ENCODE measurements at places on chromosomes 3 and 15. TPM values are rescaled to one million over a fixed set of nuclear protein-coding genes. Genes with fewer than 3 reads are reported as not detected.

The WDR5B gene
- 6.3 TPM for total RNA-seq

The CCNL1 gene
- total RNA-seq = 514 TPM

The EBLN2 gene
- total RNA-seq = 2.7 TPM

The LRRC3B gene
- 2.5 TPM for total RNA-seq

The NEK10 gene
- 1.6 TPM for total RNA-seq

The TMEM158 gene
- 2.0 TPM for total RNA-seq

The SERPINI2 gene
- 8.8 TPM for total RNA-seq

The TRA2B gene
- total RNA-seq = 117 TPM

The FBXL2 gene
- 9.5 TPM for total RNA-seq

The CCDC54 gene
- total RNA-seq = not detected

The IMPG2 gene
- total RNA-seq = 0.38 TPM

The GOLGA8S gene
- total RNA-seq = 0.68 TPM

The SLC24A5 gene
- not detected for total RNA-seq

The CHST13 gene
- total RNA-seq = not detected

The MTMR10 gene
- 35.8 TPM for total RNA-seq

- H3K4me1 ChIP-seq = no peaks in the 10 kb centered on the region
- no peaks in the 10 kb centered on the region for H3K27me3 ChIP-seq
- no peak overlapping the region for H3K27ac ChIP-seq
- no peaks in the 10 kb centered on the region for H3K36me3 ChIP-seq
These were observed 144.2 kb upstream of the SNTN start for GRCh38 chr3:63508305-63508704.

- no peak for DNase-seq
- H3K36me3 ChIP-seq = no peaks in the 10 kb centered on the region
- no peaks in the 10 kb centered on the region for H3K27me3 ChIP-seq
- H3K4me1 ChIP-seq = no peaks in the 10 kb centered on the region
- no peak overlapping the region for H3K27ac ChIP-seq
- H3K4me3 ChIP-seq = no peak overlapping the region
These were observed 9.3 kb upstream of the TMEM158 start for GRCh38 chr3:45235409-45235808.

- no peaks in the 10 kb centered on the region for H3K36me3 ChIP-seq
- H3K27ac ChIP-seq = no peak overlapping the region
- no peaks in the 10 kb centered on the region for H3K4me1 ChIP-seq
- no peak for DNase-seq
- no peak overlapping the region for H3K4me3 ChIP-seq
These were observed 17.3 kb downstream of the CHST14 start for GRCh38 chr15:40487816-40488682.

DNA sequence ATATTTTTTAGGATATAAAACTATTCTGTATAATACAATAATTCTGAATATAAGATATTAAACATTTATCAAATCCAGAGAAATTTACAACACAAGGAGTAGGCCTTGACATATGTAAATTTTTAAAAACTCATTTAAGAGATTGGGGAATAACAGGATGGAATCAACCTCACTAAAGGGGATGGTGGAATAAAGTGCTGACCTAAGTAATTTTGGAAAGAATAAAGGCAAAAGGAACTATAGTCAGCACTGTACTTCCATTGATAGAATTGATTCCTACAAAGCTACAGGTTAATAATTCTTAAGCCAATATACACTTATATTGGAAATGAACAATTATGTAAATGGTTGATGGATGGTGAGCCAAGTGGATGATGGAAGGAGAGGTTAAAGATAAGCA, 549.3 kb downstream of the TBL1XR1 start:
- H3K36me3 ChIP-seq = no peaks in the 10 kb centered on the region
- H3K27ac ChIP-seq = no peak overlapping the region
- H3K4me1 ChIP-seq = no peaks in the 10 kb centered on the region
- H3K4me3 ChIP-seq = no peak overlapping the region

- no peaks in the 10 kb centered on the region for H3K36me3 ChIP-seq
- H3K4me1 ChIP-seq = no peaks in the 10 kb centered on the region
- H3K27ac ChIP-seq = no peak overlapping the region
- DNase-seq = no peak
These were observed 137.7 kb upstream of the RASGRP1 start for GRCh38 chr15:38702178-38702912.

DNA sequence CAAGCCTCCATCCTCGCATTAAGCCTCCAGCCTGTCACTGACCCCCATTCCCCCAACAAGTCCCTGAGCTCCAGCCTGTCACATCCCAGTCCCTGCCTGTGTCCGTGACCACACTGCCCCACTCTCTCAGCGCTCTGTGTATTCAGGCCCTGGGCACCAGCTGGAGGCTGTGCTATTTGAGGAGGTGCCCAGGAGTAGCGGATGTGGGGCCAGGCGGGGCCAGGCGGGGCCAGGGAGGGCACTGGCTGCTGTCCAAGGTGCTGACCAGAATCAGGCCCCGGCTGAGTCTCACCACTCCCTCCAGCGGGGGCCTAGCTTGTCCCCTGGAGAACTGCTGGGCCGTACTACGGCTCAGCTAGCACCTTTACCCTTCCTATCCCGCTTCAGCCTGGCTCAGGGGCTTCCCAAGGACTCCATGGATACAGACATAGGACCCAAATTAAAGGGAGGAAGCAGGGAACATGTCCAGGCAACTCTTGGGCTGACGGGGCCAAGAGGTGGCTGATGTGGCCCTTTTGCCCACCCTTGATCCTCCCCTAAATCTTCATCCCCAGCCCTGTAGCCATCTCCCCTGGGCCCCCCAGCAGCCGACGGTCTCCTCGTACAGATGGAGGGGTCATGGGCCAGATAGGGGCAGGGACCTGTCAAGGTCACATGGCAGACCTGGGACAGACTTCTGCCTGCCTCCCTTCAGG, 1.1 kb downstream of the HHATL start:
- no peak for DNase-seq
- H3K36me3 ChIP-seq = no peaks in the 10 kb centered on the region
- no peaks in the 10 kb centered on the region for H3K4me1 ChIP-seq
- no peaks in the 10 kb centered on the region for H3K27me3 ChIP-seq

GRCh38 chr3:177358977-177359592, 161.8 kb upstream of the TBL1XR1 start:
- H3K27ac ChIP-seq = peak overlapping the region; percentile 92
- peak overlapping the region; percentile 23 for H3K4me3 ChIP-seq
- peaks cover 20% of the 10 kb centered on the region for H3K4me1 ChIP-seq
- no peaks in the 10 kb centered on the region for H3K36me3 ChIP-seq

GRCh38 chr15:90305932-90306331, 40.5 kb downstream of the NGRN start:
- no peaks in the 10 kb centered on the region for H3K36me3 ChIP-seq
- no peak for DNase-seq
- no peaks in the 10 kb centered on the region for H3K4me1 ChIP-seq

DNA sequence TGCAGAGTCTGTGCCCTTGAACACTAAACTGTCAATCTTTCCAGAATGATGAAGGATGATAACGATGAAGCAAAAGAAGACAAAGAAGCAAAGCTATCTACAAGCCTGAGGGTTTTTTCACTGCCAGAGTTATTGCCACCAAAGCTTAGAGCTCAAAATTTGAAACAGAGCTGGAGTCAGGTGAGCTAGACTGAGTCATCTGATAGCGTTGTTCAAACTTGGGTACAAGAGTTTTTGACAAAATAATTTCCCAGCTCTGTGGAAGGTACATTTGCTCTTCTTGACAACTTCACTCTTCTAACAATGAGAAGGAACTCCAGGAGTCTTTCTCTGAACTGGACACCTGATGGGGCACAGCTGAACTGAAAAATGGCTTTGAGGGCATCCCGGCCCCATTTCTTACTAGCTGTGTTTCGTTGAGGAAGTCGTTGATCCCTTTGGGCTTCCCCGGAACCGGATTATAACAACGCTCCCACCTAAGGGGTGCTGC, 715 bp downstream of the MCCC1 start:
- H3K27me3 ChIP-seq = no peaks in the 10 kb centered on the region
- no peaks in the 10 kb centered on the region for H3K36me3 ChIP-seq
- H3K4me1 ChIP-seq = peaks cover 6% of the 10 kb centered on the region

- H3K4me3 ChIP-seq = no peak overlapping the region
- H3K4me1 ChIP-seq = no peaks in the 10 kb centered on the region
- no peak overlapping the region for H3K27ac ChIP-seq
These were observed 1200.8 kb upstream of the ALCAM start for GRCh38 chr3:104165866-104166265.

DNA sequence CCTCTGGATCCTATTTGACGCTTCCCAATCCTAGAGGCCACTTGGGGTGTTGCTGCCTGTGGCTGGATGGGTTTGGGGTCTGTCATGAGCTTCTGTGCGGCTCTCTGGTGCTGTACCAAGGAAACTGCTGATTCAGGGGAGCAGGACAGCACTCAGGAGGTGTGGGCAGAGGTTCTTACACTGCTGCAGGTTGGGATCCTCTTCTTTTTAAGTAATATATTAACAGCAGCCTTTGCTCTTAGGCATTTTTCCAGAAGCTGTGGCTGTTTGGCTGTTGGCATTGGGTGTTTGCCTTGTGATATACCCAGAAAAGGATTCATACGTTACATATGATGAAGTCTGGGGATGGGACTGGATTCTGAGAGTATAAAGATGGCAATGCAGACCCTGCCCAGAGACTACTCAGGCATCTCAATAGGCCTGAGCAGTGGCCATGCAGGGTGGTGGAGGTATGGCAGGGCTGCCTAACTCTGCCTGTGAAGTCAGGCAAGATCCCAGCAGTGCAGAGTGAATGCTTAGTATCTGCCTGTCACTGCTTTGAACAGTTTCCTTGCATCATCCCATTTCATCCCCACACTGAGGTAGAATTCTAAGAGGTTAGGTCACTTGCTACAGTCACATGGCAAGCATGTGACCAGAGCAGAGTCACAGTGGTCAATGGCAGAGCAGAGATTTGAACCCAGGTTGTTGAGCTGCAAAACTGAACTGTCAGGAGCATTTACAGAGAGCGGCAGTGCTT, 3.9 kb downstream of the ABHD6 start:
- DNase-seq = no peak
- H3K36me3 ChIP-seq = no peaks in the 10 kb centered on the region
- H3K27me3 ChIP-seq = no peaks in the 10 kb centered on the region
- no peak overlapping the region for H3K4me3 ChIP-seq
- H3K4me1 ChIP-seq = peaks cover 6% of the 10 kb centered on the region

- H3K27ac ChIP-seq = no peak overlapping the region
- no peaks in the 10 kb centered on the region for H3K36me3 ChIP-seq
- H3K27me3 ChIP-seq = no peaks in the 10 kb centered on the region
- DNase-seq = no peak
These were observed 36.0 kb downstream of the ITGB5 start for GRCh38 chr3:124851136-124851535.

- H3K27ac ChIP-seq = no peak overlapping the region
- no peak for DNase-seq
- H3K4me1 ChIP-seq = no peaks in the 10 kb centered on the region
These were observed 244.3 kb downstream of the ZIC1 start for GRCh38 chr3:147653367-147653923.

DNA sequence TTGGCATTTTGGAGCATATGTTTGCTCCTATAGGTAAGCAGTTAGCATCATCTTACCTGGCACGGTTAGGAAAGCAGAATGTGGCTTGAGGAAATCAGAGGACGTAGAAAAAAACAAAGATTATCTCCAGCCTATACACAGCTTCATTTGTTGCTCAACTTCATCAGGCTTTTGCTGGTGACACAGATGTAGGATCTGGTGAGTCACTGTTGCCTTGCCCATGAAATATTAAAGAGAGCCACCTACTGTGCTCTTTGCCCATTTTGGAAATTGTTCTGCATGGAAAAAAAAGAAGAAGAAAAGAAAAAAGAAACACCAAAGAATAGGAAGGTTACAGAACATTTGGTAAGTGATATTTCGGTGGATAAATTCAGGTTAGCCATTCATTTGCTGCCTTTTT, 3.8 kb downstream of the IL1RAP start:
- no peak overlapping the region for H3K27ac ChIP-seq
- H3K4me3 ChIP-seq = no peak overlapping the region
- no peak for DNase-seq
- H3K27me3 ChIP-seq = no peaks in the 10 kb centered on the region

DNA sequence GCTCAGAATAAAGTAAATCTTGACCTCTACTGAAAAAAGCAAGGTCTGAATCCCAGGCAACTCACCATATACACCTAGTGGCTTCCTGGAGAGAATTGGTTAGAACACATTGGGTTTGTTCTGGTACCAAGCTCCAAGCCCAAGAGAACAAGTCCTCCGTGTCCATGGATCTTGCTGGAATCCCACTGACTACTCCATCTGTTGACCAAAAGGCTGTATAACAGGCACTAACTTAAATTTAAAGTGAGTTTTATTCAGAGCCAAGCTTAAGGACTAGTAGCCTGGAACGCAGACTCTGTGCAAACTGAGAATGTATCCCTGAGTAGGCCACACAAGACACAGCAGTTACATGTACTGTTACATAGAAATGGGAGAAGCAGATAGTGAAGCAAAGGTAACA, 342.1 kb upstream of the LRRC3B start:
- H3K4me3 ChIP-seq = no peak overlapping the region
- no peaks in the 10 kb centered on the region for H3K4me1 ChIP-seq
- DNase-seq = no peak
- H3K27me3 ChIP-seq = no peaks in the 10 kb centered on the region
- H3K36me3 ChIP-seq = no peaks in the 10 kb centered on the region

DNA sequence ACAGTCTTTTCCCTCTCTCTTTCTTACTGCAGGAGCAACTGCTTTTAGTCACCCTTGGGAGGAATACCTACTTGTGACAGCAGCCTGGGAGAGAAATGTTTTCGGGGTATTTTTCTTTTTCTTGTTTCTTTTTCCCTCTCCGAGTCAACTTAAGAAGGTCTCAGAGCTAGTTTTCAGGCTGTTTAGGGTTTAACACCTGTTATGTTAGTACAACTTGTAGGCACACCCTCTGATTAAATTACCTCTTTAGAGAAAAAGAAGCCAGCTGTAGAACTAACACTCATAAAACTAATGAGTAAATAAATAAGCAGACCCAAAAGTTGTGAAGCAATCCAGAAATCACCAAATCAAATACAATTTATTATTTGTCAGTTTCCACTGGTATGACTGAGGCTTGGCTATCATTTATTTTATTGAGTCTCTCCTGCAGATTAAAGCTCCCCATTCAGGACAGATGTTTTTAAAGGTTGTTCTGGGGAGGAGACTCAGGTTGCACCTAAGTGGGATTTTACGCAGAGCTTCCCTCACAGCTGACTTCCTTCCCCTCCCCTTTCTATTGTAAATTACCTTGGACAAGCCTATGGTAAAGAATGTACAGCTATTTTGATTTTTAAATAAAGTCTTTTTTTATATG, 112.5 kb downstream of the FOXB1 start:
- H3K4me1 ChIP-seq = no peaks in the 10 kb centered on the region
- no peaks in the 10 kb centered on the region for H3K36me3 ChIP-seq
- H3K4me3 ChIP-seq = no peak overlapping the region
- no peak for DNase-seq

GRCh38 chr15:23539892-23540291, 25.6 kb upstream of the MKRN3 start:
- no peak overlapping the region for H3K4me3 ChIP-seq
- no peak overlapping the region for H3K27ac ChIP-seq
- DNase-seq = no peak
- H3K27me3 ChIP-seq = no peaks in the 10 kb centered on the region

All from ovary (tissue), 10 donors.